ENCODE measurements at places on chromosomes 6 and 20.

DNA sequence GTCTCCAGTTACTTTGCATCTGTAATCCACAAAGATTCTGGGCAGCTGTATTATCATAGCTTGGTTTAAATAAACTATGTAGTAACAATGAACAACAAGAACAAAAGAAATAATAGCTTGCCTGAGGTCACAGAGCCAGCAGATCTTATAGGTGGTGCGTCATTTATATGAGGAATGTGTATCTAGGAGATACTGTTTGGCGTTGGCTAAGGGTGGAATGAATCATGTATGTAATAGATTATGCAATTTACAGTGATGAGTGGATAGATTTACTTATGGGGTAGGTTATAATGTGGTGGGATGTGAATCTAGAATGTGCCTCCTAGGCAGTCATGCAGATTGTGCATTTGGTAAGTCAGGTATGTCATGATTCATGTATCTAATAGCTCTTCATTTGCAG, 42.8 kb downstream of the HNF4A start:
- no peak for DNase-seq

- no peak for DNase-seq
These were observed 10.4 kb downstream of the DEFB129 start for GRCh38 chr20:237489-237888.

DNA sequence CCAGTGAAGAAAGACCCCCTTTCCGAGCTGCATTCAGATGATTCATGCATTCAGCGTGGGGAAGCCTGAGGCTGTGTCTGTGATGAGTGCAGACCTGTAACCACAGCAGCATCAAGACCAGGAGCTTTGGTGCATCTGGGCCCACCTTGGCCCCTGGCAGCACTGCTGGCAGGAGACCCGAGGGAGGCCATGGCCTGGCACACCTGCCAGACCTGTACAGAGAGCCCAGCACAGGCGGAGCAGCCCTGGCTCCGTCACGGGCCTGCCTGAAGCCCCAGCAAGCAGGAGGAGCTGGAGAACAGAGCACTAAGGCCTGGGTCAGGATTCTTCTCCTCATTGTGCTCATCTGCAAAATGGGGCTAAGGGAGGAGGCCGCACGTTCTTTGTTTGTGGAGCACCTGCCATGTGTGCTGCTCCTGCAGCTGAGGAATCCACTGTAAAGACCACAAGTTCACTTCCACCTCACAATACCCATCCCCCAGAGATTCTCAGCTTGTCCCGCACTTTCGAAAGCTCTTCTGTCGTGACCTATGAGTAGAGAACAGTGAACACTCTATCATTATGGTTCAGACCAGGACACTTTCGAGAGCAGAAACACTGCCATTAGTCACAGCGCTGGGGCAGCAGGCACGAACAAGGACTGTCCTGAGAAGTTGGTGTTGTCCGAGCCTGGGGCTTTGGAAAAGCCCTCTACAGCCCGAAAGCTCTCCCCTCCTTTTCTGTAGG, 144.4 kb upstream of the CST7 start:
- no peak for DNase-seq

DNA sequence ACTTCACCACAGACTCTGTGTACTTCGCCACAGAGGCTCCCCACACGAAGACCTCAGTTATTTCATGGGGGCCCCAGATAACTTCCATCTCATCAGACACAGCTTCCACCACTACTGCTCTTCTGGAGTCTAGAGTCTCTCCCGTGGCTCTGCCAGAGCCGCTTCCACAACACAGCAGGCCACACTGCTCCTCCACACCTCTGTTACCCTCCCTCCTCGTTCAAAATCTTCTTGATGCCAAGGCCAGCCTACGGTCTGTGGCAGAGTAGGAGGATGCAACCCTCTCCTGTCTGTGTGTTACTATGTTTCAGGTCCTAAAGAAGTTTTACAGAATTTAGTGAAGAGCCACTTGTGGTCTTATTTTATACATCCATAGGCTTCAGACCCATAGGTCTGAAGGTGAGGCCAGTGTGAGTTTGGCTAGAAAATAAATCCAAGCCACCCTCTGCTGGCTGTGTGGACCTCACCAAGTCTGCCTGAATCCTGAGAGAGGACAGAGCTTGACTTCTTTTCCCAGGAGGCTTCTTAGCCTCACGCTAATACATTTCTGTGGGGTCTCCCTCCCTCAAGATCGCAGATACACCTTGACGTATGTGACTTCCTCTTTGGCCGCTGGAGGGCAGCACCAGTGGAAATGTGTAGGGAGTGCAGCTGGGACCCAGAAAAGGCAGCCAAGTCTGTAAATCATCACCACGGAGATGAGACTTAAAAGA, 197.7 kb downstream of the FAXC start:
- peak; percentile 34 for DNase-seq

DNA sequence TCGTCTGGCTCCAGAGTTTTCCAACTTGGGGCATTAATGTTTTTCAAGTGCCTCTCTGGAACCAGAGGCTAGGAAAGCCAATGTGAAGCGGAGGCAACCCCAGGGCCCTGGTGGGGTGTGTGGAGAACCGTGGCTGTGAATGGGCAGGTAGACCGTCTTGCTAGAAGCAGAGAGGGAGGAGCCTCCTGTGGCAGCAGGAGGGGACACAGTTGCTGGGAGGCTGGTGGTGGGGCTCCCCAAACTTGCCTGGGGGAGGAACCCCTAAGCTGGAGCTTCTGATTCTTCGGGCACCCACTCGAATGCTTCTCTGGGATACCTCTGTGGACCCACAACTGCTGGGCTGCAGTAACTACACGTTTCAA, 65.3 kb upstream of the APCDD1L start:
- DNase-seq, result no peak

DNA sequence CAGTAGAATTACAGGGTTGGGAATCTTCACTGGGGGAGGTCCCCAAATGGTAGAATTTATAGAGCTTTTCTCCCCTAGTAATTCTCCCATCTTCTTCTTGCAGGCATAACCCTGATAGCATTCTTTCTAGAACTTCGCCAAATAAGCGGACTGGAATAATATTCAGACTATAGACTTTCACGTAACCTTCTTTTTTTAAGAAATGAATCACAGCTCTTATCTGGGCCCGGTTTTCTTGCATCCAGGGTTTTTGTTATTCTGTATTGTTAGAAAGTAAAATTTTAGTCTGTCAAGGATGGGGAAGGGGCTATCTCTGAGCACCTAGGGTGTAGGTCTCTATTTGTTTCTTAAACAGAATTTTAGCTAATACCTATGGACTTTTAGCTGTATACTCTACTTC, 476.8 kb upstream of the CITED2 start:
- DNase-seq, result no peak

DNA sequence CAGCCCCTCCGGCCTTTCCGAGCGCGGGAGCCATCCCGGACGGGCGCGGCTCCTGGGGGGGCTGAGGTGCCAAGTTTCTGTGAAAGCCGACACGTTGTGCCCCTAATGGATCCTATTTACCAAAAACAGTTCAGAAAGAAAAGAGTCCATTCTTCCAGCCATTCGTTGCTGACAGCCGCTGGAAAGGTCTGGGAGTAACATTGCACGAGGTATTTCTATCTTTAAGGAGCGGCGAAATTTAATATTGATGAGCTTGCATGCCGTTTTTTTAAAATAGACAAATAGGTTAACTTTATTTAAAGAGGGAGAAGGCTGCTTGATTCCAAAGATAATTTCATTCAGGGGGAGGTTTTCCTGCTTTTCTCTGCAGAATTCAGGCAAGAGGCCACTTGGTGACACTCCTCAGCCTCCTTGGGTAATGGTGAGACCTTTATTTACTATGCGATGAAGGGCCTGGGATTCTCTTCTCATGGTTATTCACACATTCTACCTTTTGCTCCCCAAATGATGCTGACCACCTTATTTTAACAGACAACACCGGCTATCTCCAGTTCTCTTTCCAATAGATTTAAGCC, 988 bp downstream of the TIAM2 start:
- no peak for DNase-seq

GRCh38 chr6:117681162-117681741, 6.0 kb downstream of the NUS1 start:
- DNase-seq, result no peak

DNA sequence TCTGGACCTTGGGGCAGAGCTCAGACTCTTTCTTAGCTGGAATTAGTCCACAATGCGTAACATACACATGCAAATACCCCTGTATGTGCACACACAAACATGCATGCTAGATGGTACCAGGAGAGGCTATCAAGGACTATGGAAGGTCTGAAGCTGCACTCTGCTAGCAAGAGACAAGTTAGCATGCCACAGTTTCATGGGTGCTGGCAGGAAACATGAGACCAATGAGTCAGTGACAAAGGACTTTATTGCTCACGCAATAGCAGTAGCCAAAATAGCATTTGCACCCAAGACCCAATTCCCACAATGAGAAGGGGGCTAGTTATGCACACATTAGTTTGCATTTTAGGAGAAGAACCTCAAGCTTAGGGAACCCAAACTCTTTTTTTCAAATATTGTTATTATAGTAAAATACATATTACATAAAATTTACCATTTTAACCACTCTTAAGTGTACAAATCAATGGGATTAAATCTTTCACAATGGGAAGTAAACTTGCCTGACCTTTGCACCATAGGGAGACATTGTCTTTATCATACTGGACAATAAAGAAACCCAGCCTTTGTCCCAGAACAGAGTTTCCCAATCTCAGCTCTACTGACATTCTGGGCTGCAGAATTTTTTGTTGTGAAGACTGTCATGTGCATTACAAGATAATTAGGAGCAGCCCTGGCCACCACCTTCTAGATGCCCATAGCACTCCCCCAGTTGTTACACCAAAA, 69.1 kb downstream of the NRSN1 start:
- no peak for DNase-seq

GRCh38 chr6:45640081-45640491, 262.4 kb upstream of the SUPT3H start:
- no peak for DNase-seq

DNA sequence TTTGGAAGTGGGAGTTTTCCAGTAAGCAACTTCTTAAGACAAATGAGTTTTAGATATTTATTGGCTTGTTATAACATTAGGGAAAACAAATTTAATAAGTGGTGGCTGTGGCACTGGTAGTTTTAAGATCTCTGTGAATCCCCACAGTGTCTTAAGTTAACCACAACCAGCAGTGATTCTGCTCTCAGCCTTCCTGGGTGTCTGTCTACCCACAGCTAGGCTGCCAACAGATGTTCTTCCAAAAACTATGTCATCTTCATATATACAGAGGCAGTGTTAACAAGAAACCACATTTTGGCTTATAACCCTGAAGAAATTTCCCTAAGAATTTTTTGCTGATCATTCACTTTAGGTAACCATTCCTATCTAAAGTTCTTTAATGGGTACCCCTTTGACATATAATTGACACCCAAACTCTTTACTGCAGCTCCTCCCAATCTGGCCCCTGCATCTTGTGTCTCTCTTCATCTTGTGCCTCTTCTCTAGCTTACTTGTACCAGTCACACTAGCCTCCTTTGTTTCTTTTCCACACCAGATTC, 52.7 kb downstream of the TOP1 start:
- DNase-seq, result no peak

DNA sequence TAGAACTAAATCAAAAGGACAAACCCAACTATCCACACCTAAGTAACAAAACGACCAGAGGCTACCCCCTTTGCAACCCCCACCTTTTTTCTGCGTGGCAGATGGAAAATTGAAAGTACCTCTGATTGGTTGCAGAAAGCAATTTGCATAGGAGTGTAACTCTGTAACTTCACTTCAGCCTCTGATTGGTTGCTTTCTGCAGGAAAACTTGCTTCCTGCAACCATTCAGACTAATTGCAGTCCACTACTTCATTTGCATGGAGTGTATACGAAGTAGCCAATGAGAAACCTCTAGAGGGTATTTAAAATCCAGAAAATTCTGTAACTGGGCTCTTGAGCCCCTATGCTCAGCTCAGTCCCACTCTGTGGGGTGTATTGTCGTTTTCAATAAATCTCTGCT, 129.1 kb upstream of the OLIG3 start:
- no peak for DNase-seq

GRCh38 chr20:36544134-36545018, 3.1 kb downstream of the MYL9 start:
- peak; percentile 61 for DNase-seq

DNA sequence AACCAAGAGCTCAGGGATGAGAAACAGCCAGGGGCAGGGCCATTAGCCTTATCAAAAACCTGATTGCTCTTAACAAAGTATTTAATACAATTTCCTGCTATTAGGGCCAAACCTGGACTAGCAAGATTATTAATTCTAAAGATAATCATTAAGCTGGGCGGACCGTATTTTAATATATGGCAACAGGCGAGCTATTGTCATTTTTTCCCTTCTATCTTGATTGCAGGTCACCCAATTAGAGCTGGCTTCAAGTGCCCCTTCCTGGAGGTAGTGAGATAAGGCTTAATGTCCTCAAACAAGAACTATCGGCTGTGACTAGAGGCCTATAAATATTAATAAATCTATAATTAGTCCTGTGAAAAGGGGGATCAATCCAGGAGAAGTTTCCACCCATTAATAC, 66.0 kb upstream of the BLCAP start:
- no peak for DNase-seq

- no peak for DNase-seq
These were observed 99.6 kb upstream of the ENPP5 start for GRCh38 chr6:46270336-46270735.

GRCh38 chr6:110512991-110513390, 36.6 kb upstream of the SLC22A16 start:
- DNase-seq, result no peak

DNA sequence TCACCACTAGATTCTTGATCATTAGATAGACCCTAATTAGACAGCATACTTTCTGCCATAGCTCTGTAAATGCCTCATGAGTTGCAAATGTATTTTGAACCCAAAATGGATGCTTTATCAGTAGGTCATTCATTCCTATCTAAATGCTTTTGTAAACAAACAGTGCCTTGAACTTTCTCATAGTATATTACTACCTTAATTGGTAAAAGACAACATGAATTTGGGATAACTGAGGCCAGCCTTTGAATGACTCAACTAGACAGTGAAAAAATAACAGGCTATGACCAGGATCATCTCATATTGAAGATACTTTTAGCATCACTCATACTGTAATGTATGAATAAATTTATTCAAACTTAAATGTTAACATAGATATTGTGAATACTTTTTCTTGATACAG, 37.0 kb upstream of the PRL start:
- no peak for DNase-seq

GRCh38 chr20:38165089-38165965, at the start of gene TGM2:
Gene TGM2 (minus strand): TSS chr20:38165270. CDS start chr20:38165198, 72 bp downstream.
- peak; percentile 88 for DNase-seq

DNA sequence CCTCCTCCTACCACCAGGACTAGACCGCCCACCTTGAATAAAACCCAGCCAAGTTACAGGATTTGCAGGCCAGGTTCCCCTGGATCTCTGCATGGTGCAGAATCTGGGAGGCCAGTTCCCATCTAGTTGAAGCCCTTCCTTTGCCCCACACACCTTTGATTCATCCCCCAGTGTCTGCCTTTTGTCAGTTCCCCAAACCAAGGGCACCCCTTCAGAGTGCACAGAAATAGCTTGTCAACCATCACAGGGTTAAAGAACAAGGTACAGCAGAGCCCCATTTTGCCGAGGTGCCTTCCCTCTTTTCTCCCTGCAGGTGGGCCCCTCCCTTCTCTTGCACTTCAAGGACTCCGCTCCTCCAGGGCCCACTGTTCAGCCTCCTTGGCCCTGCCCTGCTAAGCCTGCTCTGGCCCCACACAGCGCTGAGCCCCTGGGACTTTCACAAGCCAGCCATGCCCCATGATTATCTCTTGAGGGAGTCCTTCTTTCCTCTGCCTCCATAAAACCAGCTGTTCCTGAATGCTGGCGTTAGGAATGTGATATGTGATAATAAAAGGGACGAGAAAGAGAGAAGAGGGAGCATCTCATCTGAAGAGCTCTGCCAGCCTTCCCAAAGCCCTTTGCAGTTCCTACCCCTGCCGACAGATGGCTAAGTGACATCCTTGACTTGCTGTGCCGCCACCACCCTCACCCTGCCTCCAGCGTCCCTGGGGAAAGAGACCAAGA, 280.3 kb downstream of the CDC5L start:
- no peak for DNase-seq
